ENCODE measurements at places on chromosomes 12 and 14.

DNA sequence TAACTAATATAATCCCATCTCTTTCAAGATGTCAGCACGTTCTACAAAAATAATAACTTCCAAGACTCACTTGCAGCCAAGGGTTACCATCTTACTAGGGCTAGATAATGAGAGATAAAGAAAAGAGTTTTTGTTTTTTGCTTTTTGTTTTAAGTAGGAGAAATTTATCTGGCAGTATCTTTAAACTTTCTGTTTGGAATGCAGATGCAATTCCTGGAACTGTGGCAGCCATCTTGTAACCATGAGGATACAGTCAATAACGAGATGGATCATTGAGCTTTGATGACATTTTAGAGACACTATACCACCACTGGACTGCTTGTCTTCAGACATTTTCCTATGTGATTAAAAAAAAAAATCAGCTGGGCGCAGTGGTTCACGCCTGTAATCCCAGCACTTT is 171.2 kb upstream of the ARID2 start:
- no peak for DNase-seq

DNA sequence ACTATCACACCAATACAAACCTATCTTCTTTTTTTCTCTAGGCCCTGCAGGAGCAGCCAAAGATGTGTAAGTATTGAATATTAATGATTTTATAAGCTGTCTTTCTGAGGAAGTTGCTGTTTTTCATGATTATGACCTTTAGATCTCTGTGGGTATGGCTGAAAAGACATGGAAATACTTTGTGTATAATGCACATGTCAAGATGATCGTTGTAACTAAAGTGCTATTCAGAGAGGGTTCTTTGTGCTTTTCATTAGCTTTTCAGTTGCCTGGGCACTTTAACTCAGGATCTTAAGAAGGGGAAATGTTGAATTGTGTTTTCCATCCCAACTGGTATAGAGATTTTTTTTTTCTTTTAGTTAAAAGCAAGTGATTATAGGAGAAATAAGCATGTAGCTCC is 18.1 kb downstream of the C12orf75 start:
- DNase-seq: no peak

DNA sequence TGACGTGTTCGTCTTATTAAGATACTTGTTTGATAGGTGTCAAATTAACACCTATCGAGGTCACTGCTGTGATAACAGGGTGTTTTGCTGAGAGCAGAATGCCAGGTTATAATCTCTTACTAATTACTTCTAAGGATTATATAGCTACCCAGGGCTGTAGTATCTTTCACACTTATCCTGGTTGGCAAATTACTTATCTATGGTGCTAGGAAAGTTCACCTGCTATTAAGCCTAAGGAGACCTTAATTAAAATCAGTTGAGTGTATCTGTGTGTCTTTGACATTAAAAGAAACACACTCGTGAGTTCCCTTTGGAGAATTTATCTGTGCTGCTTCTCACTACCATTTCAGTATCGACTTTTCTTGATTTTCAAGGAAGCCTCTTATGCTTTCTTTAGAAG is 301.6 kb upstream of the SLC16A7 start:
- no peak for DNase-seq

DNA sequence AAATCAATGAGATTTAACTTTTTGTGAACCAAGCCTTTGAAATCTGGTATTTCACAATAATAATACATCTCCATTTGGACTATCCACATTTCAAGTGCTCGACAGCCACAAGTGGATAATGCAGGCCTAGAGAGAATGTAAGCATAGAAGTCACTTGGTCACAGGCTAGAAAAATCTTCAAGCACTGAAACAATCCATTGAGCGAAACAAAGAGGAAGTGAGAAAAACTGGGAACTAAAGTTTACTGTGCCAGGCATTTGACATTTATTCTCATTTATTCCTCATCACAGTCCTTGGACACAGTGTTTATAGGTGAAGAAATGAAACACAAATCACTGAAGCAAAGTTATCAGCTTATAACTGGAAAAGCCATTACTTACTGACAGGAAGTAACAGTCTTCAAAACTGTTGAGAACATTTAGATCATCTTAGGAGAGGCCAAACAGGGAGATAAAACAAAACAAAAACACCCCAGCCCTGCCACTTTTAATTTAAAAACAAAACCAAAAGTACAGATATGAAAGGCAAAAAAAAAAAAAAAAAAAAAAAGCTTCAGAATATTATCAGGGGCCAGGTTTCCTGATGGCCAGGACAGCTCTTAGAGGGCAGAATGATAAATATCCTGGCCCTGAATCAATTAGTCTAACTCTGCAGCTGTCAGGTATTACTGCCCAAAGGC is 29.2 kb downstream of the GNS start:
- DNase-seq: no peak

- DNase-seq: no peak
Measured at GRCh38 chr14:50360851-50361250, 35.8 kb downstream of the CDKL1 start.

GRCh38 chr14:35689000-35689460 is 120.1 kb downstream of the RALGAPA1 start:
- DNase-seq: no peak

DNA sequence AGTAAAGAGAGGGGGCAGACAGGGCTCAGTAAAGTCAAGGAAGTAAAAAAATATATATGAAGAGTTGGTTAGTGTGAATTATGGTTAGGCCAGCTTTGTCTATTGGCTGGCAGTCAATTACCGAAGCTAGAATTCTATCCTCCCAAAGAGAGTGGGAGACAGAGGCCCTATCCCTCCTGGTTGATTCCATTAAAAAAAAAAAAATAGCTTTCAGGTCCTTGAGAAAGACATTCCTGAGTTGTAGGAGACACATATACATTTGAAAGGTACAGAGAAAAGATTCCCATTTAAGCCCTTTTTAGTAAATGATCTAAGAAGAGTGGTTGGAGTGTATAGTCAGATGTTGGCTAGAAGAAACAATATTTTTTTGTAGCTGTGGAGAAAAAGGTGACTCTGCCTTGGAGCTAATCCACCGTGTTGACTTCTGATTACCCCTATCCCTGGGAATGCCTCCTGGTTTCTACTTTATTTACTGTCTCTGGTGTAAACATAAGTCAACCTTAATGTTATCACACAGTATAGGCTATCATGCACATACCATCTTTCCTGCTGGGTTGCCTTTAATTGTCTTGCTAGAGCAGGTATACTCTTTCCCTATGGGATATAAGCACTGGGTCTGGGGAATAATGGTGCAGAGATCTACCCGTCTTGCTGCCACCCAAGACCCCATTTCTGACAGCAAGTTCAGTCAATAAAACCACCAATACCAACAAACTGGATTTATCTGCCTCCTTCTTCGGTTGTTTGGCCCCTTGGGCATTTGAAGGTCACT is 859.9 kb upstream of the ATXN7L3B start:
- no peak for DNase-seq

DNA sequence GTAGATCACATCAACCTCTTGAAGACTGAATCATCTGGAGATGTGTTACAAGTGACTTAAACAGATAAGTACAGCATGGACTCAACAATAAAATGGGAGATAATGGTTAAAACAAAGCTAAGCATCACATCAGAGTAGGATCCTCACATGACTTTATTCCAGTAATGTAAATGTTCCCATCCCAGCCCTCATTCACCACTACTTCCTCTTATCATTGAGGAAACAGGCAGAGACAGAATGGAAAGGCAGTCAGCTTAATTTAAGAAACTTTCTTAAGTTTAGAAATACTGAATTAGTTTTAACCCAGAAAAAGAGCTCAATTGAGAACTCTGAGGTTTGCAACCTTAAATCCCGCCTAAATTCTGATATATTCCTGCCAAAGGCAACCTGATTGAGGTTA is 1.2 kb upstream of the ALG10 start:
- no peak for DNase-seq

DNA sequence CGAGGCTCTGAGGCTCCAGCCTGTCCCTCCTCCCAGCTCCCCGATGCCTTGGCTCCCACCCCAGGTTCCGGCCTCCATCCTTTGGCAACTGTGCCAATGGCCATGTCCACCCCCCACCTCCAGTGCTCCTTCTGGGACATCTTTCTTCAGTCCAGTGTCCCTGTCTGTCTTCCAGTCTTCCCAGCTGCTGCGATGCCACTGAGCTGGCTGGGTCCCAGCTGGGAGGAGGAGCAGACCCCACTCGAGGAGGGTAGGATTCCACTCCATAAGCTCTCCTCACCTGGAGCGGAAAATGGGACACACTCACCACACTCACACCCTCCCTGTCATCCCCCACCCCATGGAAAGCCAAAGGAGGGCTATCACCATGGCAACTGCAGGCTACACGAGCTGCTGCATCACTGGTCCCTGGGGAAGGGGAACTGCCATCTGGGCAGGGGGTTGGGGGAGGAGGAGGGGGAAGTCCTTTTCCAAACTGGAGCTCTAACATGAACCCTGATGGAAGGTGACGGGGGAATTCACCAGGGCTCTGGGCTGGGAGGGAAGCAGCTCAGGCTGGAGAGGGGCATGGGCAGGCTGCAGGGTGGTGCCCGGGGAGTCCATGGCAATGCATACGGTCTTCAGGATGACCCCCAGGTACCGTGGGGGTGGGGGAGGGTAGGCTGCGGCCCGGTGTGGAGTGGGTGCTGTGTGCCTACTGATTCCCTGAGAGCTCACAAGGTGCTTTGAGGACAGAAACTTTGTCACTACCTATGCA is 94.3 kb downstream of the LRRC74A start:
- no peak for DNase-seq

- DNase-seq: no peak
Measured at GRCh38 chr12:54535474-54535873, 13.9 kb upstream of the PDE1B start.

- DNase-seq: no peak
Measured at GRCh38 chr12:53601296-53601847, 24.8 kb downstream of the ATF7 start.

DNA sequence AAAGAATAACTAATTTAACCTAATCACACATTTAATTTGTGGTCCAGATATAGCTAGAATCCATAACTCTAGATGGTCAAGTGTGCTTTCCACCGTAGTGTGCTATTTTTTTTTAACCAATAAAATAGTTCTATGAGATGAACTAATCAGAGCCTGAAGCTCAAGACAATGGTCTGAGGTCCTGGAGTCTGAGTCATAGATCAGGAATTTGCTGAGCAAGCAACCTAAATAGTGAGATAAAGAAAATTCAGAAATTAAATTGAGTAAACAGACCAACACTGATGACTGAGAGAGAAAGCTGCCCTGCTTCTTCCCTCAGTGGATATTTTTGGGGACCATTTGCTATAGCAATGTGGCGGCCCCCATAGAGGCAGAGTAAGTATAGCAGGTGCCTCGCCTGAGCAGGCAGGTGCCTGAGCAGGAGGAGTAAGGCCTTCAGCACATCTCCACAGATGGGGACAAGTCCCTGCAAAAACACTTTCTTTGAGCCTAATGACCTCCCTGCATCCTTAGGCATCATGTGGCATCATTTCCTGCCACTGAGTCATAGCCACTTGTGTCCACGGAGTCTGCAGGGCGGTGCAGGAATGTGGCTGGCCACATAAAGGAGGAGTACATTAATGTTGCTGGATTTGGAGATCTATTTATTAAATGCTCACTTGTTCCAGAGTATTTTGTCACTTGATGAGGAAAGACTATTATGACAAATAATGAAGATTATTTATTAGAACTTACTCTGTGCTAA is 13.9 kb upstream of the CLEC4E start:
- no peak for DNase-seq

DNA sequence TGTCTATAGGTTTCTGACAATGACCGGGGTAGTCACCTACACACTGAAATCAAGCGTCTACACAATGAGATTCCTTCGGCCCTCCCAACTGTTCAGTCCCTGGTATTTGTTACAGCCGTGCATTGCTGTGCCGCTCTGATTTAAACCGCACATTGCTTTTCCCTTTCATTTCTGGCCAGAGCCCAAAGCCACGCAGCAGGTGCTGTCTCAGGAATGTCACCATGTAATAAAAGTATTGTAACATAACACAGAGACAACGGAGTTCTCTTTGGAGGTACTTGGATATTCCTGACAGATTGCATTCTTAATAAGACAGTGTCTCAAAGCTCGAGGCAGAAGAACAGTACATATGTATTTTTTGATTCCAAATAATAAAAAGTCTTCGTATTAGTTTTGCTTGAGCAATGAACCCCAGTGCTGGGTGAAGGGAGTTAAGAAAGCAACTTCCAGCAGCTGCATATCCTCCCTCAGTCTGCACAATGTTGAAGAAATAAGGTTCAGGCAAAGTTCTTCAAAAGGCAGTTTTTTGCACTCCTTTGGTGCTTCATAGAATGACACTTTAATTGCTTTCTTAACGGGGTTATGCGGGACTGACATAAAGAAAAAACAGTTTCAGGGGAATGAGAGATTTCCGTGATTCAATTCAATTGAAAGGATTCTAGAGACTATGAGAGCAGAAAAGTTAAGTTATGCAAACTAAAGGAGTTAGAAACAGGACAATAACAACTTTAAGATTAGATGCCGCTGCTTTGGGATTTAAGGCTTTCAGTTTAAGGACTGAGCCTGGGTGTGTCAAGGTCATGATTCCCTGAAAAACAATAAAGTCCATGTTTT is 288.7 kb upstream of the FLRT2 start:
- DNase-seq: no peak

DNA sequence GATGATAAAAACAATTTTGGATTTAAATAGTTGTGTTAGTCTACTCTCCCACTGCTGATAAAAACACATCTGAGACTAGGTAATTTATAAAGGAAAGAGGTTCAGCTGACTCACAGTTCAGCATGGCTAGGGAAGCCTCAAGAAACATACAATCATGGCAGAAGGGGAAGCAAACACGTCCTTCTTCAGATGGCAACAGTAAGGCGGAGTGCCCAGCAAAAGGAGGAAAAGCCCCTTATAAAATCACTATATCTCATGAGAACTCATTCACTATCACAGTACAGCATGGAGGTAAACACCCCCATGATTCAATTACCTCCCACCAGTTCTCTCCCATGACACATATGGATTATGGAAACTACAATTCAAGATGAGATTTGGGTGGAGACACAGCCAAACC is 632.1 kb downstream of the SLC16A7 start:
- DNase-seq: no peak

GRCh38 chr14:71675126-71675899 is 256.9 kb upstream of the RGS6 start:
- no peak for DNase-seq

- no peak for DNase-seq
Measured at GRCh38 chr12:97046901-97047300, 139.8 kb downstream of the NEDD1 start.

- no peak for DNase-seq
Measured at GRCh38 chr12:30968211-30968610, 41.7 kb downstream of the TSPAN11 start.

DNA sequence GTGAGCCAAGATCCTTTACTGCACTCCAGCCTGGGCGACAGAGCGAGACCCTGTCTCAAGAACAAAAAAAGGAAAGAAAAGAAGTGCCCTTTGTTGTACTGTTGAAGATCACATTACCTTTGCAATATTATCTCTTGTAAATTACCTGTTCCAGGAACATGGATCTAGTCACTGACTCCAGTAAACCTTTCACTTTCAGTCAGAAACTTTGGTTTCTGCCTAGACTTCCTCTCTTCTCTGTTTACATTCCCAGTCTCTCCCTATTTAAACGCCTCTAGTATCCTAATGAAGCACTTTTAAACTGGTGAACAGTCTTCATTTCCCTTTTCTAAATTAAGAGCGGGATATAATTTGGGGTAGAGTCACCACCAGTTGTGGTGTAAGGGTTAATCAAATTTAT is 12.8 kb downstream of the CHPT1 start:
- no peak for DNase-seq

Measured in stimulated activated naive B cell treated with anti-CD40 and anti-IgM and Interleukin-4, amounts not matched to agents 10 μg/mL and 1 μg/mL and 100 μg/mL, for 72 hours (primary cell).